ENCODE measurements at places on chromosomes 6 and 20. TPM values are rescaled to one million over a fixed set of nuclear protein-coding genes. Genes with fewer than 3 reads are reported as not detected.

The HLA-DRB1 gene
- 0.14 TPM for total RNA-seq

The KATNA1 gene
- 25.6 TPM for total RNA-seq

The EMILIN3 gene
- under 0.01 TPM for total RNA-seq

The PRL gene
- not detected for total RNA-seq

The ACTL10 gene
- 1.6 TPM for total RNA-seq

The ADGRG6 gene
- 35.4 TPM for total RNA-seq

The HMGN3 gene
- total RNA-seq, result 20.2 TPM

The SLC17A3 gene
- not detected for total RNA-seq

The FAM83C gene
- not detected for total RNA-seq

The SGK2 gene
- total RNA-seq, result 0.22 TPM

The MRPL14 gene
- total RNA-seq, result 24.3 TPM

The SYCP2 gene
- 0.22 TPM for total RNA-seq
